Heart left ventricle (tissue), 16 donors: ENCODE measurements at places on chromosomes 6 and 20. TPM values are rescaled to one million over a fixed set of nuclear protein-coding genes. Genes with fewer than 3 reads are reported as not detected.

DNA sequence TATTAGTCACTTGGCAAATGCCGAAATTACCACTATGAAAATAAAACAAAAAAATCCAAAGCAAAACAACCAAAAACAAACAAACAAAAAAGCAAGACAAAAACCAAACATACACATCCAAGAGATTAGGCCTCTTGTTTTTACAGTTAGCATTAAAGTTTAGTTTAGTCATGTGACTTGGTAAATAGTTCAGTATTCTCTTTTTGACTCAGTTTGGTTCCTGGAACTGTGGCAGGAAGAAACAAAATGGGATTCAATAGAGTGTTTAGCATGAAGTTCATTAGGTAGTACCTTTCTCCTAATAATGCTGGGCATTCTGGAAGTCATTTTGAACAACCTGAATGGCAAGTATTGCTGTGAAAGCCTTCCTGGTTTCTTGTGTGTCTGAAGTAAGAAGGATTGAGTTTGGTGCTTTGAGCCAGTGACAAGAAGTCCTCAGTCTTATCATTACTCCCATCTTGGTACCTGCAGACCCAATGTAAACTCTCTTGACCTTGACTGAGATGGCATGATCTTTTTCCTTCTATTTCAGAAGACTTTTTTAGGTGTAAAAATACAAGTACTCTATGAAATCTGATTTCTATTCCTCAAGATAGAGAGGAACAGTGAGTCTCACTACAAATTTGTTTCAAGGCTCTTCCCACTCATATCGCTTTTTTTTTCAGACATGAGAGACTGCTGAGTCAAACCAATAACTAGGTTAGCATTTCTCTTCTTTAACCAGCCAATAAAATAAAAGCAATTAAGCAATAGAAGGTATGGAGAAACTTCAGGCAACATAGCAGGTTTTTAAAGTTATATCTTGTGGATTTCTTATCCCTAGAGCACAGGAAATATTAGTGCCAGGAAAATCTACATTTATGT lies 223.6 kb upstream of the PREP start:
- H3K36me3 ChIP-seq = no peaks in the 10 kb centered on the region
- no peak for DNase-seq
- H3K4me3 ChIP-seq = no peak overlapping the region

GRCh38 chr6:164898412-164898811 lies 411.0 kb downstream of the C6orf118 start:
- no peaks in the 10 kb centered on the region for H3K36me3 ChIP-seq
- H3K4me1 ChIP-seq = no peaks in the 10 kb centered on the region
- DNase-seq = no peak
- no peak overlapping the region for H3K27ac ChIP-seq
- no peaks in the 10 kb centered on the region for H3K27me3 ChIP-seq

- no peaks in the 10 kb centered on the region for H3K36me3 ChIP-seq
- H3K4me3 ChIP-seq = peak overlapping the region; percentile 73
- H3K4me1 ChIP-seq = peaks cover 6% of the 10 kb centered on the region
- DNase-seq = no peak
Observed at GRCh38 chr6:80003826-80004172, 650 bp upstream of the TTK start.

DNA sequence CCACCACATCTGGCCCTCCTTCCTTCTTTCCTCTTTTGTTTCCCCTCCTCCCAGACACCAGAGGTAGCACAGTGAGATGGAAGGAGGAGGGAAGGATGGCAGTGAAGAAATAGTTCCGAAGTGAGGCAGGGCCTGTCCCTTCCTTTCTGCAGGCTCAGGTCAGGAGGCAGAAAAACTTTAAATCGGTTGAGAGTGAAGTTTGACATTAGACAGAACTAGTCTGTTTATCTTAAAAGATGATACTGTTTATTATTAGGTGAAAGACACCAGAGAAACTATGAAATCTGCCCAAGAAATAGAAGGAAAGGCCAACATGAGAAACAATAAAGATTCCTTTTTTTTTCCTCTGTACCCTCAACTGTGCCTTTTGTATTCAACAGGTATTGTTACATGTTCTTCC lies 670.3 kb downstream of the UTRN start:
- no peaks in the 10 kb centered on the region for H3K27me3 ChIP-seq
- H3K36me3 ChIP-seq = no peaks in the 10 kb centered on the region
- no peaks in the 10 kb centered on the region for H3K4me1 ChIP-seq
- H3K27ac ChIP-seq = no peak overlapping the region

DNA sequence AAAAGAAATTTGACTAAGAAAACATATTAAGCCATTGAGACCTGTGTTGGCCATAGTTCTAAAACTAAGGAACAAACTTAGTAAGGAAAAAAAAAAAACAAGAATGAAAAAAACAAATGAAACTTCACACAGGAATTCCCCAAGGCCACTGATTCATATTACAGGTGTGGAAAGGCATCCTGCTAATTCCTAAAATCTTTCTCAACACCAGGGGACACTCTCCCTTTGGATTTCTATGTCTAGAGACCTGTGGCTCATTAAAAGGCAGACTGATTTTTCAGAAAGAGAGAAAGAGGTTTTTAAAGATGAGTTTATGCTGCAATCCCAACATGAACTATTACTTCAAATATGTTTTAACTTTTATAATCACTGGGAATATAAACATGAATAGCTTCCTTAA lies at the start of gene OR12D1:
TSS of gene OR12D1 (plus strand) at position 341 of the 400 bp plus-strand sequence.
- DNase-seq = no peak
- no peaks in the 10 kb centered on the region for H3K27me3 ChIP-seq
- H3K4me1 ChIP-seq = no peaks in the 10 kb centered on the region

GRCh38 chr6:34098045-34098936 lies 47.6 kb downstream of the GRM4 start:
- no peaks in the 10 kb centered on the region for H3K36me3 ChIP-seq
- no peak for DNase-seq
- H3K4me3 ChIP-seq = no peak overlapping the region
- no peak overlapping the region for H3K27ac ChIP-seq

- H3K36me3 ChIP-seq = no peaks in the 10 kb centered on the region
- no peak overlapping the region for H3K4me3 ChIP-seq
- no peaks in the 10 kb centered on the region for H3K27me3 ChIP-seq
- DNase-seq = no peak
Observed at GRCh38 chr6:114327074-114327473, 15.7 kb downstream of the HS3ST5 start.

DNA sequence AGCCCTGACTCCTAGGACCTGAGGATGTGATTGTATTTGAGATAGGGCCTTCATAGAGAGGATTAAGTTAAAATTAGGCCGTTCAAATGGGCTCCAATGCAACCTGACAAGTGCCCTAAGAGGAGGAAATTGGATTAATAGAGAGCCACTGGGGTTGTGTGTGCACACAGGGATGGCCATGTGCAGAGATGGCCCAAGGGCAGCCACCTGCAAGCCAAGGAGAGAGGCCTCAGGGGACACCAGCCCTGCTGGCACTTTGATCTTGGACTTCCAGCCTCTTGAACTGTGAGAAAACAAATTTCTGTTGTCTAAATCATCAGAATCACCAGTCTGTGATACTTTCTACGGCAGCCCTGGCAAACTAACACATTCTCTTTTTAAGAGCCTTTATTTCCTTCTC lies 598.8 kb downstream of the UTRN start:
- DNase-seq = no peak
- H3K4me1 ChIP-seq = no peaks in the 10 kb centered on the region
- no peaks in the 10 kb centered on the region for H3K27me3 ChIP-seq

GRCh38 chr6:43665376-43665775 lies 20.5 kb downstream of the RSPH9 start:
- H3K4me1 ChIP-seq = peaks cover 31% of the 10 kb centered on the region
- no peak for DNase-seq
- no peaks in the 10 kb centered on the region for H3K27me3 ChIP-seq

- peaks cover 15% of the 10 kb centered on the region for H3K4me1 ChIP-seq
- peak; percentile 38 for DNase-seq
- no peaks in the 10 kb centered on the region for H3K27me3 ChIP-seq
- H3K27ac ChIP-seq = no peak overlapping the region
Observed at GRCh38 chr20:63966172-63966943, 3.4 kb downstream of the ZNF512B start.

PDE7B gene
- 4.4 TPM for polyA plus RNA-seq

PIM1 gene
- polyA plus RNA-seq = 8.2 TPM

TREM1 gene
- 18.4 TPM for polyA plus RNA-seq
